ENCODE measurements at places on chromosomes 2 and 18.

DNA sequence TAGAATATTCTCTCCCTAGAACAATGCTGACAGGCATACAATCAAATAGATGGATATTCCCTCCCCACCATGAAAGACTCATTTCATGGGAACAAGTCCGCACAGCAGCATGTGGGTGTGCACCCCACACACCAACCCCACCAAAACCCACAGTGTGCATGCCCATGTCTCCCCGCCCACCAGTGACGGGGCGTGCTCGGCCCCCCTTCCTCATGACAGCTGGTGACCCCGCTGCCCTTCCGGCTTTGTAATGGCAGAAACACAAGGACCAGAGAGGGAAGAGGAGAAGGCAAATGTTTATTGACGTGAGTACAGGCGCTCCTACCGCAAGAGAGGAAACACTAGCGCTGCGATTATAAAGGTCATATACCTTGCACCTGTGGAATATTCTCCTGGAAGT is 30.8 kb upstream of the ODC1 start:
- no peak for DNase-seq

DNA sequence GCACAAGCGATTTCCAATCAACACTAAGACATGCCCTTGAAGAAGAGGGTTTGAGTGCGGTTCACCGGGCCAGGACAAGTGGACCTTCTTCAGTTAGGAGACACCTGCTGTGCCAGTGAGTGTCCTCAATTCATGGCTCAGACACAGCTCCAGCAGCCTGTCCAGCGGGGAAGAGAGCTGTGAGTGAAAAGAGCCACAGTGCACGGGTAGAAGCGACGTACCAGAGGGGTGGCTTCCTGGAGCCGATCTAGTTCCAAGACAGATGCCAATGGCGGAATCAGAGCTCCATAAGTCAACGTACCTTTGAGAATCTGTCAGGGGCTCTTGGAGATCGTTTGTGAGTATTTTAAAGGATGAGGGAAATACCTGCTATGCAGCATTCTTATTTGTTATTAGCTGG is 119.9 kb upstream of the SALL3 start:
- DNase-seq = no peak

GRCh38 chr2:239751679-239752355 is 273.3 kb downstream of the NDUFA10 start:
- no peak for DNase-seq

DNA sequence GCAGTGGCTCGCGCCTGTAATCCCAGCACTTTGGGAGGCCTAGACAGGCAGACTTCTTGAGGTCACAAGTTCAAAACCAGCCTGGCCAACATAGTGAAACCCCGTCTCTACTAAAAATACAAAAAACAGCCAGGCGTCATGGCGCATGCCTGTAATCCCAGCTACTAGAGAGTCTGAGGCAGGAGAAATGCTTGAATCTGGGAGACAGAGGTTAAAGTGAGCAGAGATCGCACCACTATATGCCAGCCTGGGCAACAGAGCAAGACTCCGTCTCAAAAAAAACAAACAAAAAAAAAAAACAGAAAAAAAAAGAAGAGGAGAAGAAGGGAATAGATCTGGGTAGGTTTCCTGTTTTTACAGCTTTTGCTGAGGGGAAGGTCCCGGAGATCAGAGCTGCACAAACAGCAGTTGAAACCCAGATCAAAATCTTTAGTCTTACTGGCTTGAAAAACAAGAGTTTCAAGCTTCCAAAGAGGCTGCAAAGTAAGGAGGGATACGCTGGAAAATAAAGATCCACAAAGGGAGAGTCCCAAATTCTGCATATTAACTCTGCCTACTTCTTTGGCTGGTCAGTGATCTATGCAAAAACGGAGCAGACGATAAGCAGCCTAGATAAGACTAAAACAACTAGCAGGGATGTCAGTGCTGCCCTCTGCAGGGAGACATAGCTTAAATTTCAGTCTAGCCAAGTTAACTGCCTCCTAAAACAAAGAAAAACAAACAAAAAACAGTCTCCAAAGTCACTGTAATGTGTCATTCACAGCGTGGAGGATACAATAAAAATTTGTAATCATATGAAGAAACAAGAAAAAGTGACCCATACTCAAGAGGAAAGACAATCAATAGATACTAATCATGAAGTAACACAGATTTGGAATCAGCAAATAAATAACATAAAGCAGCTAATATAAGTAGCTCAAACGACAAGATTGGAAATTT is 74.1 kb downstream of the TLK1 start:
- DNase-seq = peak; percentile 28

GRCh38 chr18:8757396-8757997 is 52.1 kb downstream of the MTCL1 start:
- DNase-seq = no peak

GRCh38 chr2:236747925-236748324 is 178.3 kb downstream of the ACKR3 start:
- no peak for DNase-seq
